ENCODE measurements at places on chromosomes 11 and 22. TPM values are rescaled to one million over a fixed set of nuclear protein-coding genes. Genes with fewer than 3 reads are reported as not detected.

GRCh38 chr11:2694995-2695939 lies 4.5 kb downstream of the KCNQ1OT1 start:
- no peak for DNase-seq

GRCh38 chr11:134372961-134373360 lies 39.1 kb downstream of the B3GAT1 start:
- no peak for DNase-seq

DNA sequence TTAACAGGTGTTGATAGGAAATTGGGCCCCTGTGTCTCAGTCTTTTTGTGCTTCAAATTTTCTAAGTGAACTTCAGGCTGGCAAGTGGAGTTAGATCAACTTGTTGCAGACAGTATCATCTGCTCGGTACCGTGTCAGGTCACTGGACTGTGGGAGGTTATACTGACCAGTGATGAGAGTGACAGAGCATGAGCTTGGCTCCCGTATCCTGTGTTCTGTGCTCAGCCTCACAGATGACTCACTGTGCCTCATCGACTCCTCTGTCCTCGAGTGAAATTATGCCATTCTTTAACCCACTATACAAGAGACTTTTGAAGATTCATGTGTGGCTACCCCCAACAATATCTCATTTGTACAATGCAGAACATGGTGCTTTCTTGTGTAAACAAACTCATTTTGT lies 7.9 kb downstream of the GRAP2 start:
- no peak for DNase-seq

DNA sequence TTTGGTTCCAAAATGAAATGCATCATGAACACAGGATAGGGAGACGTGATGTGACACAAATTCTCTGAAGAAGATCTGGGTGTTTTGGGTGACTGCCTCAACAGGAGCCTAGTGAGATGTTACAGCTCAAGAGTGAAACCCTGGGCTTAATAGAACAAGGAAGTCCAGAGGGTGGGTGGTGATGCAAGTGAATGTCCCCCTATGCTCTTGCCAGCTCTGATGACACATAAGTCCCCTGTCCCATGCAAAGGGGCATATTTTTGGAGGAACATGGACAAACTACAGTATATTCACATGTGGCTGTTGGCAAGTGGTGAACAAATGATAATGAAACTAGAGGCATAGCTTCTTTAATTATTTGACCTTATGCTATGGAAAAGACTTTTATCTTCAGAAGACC lies 9.2 kb downstream of the CRTAM start:
- DNase-seq: no peak

GRCh38 chr22:25098445-25099081 lies 101.1 kb upstream of the CRYBB3 start:
- no peak for DNase-seq

Gene ARL2
- total RNA-seq: 39.5 TPM

Measured in T-cell (primary cell).